HS-27A (cell line): ENCODE measurements at places on chromosomes 16 and 17.

- peak; percentile 94 for DNase-seq
These were observed 18.3 kb upstream of the EFCAB13 start for GRCh38 chr17:47305302-47305923.

DNA sequence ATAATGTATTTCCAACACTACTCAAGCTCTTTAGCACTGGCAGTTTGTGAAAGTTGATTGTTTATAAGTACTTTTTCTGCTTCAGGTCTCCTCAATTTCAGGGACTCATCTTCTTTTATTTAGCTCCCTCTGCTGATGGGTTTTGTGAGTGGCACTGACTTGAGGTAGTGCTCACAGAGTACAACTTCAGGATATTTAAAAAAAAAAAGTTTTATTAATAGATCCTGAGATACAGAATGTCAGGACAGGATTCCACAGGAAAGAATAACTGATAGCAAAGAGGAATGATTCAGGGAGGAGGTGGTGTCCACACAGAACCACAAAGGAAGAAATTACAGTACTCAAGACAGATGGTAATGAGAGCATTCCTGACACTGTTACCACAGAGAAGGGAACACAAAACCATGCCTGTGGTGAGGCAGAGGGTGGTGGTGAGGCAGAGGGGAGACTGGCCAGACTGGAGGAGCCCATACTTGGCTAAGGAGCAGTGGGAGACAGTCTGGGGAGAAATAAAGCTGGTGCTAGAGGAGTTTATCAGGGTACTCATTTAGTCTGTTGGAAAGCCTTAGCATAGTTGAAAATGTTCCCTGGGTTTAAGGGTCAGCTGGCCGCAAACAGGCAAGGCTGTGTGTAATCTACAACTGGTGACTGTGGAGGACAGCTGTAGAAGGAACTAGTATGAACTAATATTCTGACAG lies 63.7 kb downstream of the SPAG9 start:
- DNase-seq, result peak; percentile 14

DNA sequence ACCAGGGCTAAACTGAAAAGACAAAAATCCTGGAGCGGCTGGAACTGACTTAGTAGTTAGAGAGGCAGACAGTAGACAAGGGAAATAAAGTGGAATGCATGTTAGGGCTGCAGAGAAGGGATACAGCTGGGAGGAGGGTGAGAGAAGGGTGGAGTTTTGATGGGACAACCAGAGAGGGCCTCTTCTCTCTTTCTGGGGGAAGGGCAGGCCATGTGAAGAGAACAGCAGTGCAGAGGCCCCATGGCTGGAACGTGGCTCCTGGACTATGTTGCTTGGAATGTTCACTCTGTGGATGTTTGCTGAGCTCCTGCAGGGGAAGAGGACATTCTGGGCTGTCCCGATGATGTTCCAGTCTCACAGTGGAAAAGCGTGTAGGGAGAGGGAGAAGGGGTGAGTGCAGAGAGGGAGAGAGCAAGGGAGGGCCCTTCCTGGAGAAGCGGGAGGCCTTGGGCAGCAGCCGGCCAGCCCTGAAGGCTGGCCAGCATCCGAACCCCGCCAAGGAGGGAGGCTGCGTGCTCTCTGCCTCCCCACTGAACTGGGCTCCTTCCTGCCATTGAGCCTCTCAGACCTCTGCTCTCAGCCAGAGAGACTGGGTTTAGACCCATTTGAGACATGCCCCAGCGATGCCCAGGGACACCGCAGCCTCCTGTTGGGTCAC lies 33.1 kb upstream of the GSE1 start:
- no peak for DNase-seq

- no peak for DNase-seq
These were observed 5.5 kb downstream of the CCDC182 start for GRCh38 chr17:57739402-57740234.
